ENCODE measurements at places on chromosomes 7 and 10.

DNA sequence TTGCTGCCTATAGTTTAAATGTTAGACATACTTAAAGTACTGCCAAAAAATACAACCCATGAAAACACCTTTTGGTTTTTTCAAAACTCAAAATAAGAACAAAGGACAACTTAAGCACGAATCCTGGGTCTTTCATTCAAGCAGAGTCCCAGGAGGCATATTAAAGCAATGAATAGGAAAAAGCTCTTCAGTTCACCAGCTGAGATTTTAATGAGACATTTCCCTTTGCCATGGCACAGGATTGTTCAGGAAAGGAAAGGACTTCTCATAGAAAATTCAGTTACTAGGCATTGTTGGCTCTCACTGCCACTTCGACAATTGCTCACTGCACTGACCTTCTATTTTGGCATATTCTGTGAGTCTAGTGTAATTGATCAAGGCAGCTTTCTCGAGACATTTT lies 133.5 kb upstream of the FEZF1 start:
- DNase-seq = no peak

DNA sequence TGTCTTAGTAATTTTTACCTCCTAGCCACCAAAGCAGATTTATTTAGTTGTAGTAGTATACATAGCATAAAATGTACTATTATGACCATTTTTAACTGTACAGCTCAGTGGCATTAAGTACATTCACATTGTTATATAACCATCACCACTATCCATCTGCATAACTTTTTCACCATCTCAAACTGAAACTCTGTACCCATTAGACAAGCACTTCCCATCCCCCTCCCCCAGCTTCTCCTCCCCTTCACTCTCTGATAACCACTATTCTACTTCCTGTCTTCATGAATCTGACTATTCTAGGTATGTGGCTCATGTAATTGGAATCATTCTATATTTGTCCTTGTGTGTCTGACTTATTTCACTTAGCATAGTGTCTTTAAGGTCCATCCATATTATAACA lies 71.9 kb downstream of the MRPL32 start:
- no peak for DNase-seq

GRCh38 chr10:117537904-117538524 lies 4.5 kb upstream of the EMX2 start:
- peak; percentile 30 for DNase-seq

DNA sequence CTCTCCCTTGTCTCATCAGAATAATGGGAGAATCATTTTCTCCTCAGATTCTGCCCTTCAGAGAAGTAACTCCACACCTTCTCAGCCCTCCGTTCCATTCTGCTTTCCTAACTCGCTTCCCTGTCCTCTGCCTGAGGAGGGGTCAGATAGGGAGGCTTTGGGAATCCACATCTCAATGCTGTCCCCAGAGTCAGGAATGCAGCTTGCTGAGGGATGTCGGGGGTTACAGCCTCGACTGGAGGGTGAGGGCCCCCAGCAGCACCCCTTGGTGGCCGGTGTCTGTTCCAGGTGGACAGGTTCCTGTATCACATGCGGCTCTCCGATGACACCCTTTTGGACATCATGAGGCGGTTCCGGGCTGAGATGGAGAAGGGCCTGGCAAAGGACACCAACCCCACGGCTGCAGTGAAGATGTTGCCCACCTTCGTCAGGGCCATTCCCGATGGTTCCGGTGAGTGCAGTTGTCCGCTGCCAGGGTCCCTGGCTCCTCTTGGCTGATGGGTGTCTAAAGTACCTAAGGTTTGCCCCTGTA lies 6.9 kb downstream of the HKDC1 start:
- no peak for DNase-seq

GRCh38 chr7:134364619-134365037 lies 47.9 kb upstream of the SLC35B4 start:
- DNase-seq = peak; percentile 94

DNA sequence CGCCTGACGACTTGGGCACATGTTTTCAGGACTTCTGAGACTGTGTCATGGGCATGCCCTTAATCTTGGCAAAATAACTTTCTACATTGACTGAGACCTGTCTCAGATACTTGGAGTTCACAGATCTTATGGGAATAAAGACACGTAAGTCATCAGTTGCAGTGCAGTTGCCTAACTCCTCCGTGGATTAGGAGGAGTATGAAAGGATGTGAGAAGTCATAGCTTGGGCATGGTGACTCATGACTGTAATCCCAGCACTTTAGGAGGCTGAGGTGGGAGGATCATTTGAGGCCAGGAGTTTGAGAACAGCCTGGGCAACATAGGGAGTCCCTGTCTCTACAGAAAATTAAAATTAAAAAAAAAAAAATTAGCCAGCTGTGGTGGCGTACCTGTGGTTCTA lies 49.6 kb downstream of the EXOC6 start:
- peak; percentile 31 for DNase-seq

- DNase-seq = no peak
Measured at GRCh38 chr7:25949736-25950487, 202.1 kb upstream of the NFE2L3 start.

DNA sequence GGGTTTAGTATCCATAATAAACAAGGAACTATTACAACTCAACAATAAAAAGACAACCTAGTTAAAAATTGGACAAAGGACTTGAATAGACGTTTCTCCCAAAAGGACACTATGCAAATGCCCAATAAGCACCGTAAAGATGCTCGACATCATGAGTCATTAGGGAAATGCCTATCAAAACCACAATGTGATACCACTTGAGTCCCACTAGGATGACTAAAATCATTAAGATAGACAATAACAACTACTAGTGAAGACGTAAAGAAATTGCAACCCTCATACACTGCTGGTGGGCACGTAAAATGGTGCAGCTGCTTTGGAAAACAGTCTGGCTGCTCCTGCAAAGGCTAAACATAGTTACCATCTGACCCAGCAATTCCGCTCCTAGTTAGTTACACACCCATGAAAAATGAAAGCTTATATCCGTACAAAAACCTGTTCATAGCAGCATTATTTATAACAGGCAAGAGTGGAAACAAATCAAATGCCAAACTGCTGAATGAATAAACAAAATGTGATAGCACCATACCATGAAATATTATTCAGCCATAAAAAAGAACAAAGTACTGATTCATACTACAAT lies 17.3 kb downstream of the CCDC3 start:
- DNase-seq = peak; percentile 27

DNA sequence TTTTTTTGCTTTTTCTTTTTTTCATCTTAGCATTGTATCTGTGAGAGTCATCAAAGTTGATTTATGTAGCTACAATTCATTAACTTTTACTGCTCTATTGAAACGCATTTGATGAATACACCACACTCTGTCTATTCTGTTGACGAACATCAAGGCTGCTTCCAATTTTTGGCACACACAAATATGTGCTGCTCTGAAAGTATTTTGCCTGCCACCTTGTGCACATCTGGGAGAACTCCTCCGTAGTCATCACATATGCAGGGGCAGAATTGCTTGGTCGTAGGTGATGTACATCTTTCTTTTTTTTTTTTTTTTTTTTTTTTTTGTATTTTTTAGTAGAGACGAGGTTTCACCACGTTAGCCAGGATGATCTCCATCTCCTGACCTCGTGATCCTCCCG lies 796.8 kb downstream of the KCNMA1 start:
- DNase-seq = no peak

- DNase-seq = no peak
Measured at GRCh38 chr10:78749898-78750297, 318.9 kb upstream of the ZMIZ1 start.

DNA sequence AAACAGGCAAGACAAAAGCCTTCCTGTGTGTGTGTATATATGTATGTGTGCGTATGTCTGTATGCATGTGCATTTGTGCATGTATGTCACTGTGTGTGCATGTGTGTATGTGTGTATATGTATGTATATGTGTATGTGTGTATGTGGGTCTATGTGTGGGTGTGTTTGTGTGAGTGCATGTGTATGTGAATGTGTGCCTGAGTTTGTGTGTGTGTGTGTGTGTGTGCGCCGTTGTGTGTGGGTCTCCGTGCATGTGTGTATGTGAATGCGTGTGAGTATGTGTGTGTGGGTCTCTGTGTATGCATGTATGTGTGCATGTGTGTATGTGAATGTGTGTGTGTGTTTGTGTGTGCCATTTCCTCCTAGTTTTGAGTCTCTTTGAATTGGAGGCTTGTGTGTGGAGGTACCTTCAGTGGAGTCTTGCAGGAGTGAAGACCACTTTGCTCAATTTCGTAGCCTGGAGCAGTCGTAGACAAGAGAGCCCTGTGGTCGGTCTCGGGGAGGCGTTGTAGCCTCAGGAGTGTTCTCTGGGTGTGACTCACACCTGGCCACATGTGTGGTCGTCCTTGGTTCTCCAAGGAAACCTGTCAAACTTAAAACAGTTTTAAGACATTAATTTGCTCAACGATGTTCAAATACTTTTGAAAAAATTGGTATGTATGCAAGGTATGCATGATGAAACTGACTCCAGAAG lies 28.1 kb downstream of the INPP5A start:
- DNase-seq = peak; percentile 32

DNA sequence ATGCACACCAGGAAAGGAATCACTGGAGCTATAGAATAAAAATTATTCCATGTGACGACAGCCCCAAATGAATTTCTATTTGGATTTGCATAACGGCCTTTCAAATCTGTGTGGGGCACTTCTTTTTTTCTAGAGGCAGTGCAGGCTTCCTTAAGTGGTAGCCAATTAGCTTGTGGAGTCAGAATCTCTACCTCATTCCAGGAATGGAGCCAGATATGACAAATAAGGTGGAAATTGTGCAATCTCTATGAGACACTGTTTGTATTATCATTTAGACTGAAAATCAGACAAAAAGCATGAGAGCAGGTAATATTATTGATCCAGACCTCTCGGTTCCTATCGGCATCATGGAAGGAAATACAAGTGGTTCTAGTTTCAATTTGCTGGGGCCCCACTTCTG lies 78.7 kb downstream of the BEND7 start:
- DNase-seq = peak; percentile 90

- DNase-seq = no peak
Measured at GRCh38 chr7:84612981-84613681, 418.5 kb upstream of the SEMA3A start.

- no peak for DNase-seq
Measured at GRCh38 chr10:92438220-92438619, 135.7 kb downstream of the IDE start.

DNA sequence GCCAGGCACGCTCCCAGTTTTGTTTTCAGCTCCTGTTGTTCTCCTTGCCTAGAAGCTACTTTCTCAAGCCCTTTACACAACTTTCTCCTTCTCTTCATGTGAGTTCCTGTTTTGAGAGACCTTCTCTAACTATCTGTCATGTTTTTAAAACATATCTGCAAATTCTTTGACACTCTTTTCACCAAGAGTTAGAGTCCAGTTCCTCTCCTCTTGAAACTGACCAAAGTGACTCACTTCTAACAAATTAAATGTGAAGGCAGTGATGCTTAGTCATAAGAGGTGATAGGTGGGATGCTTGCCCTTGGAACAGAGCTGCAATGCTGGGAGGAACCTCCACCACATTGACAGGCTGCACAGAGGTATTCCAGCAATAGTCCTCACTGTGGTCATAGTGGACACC lies 25.3 kb downstream of the ZSCAN25 start:
- DNase-seq = no peak

- no peak for DNase-seq
Measured at GRCh38 chr10:19815036-19815730, 1.0 kb upstream of the PLXDC2 start.

GRCh38 chr7:115088893-115089292 lies 167.0 kb downstream of the MDFIC start:
- DNase-seq = no peak

- no peak for DNase-seq
Measured at GRCh38 chr7:45863715-45864114, 9.2 kb downstream of the CCDC201 start.

Data from epithelial cell of esophagus (primary cell).